ENCODE measurements at places on chromosomes 3 and 15. TPM values are rescaled to one million over a fixed set of nuclear protein-coding genes. Genes with fewer than 3 reads are reported as not detected.
A peak's percentile ranks its signal among the peaks of the same experiment; 100 is the strongest.

Gene CISH
- total RNA-seq: 6.9 TPM

Gene ZXDC
- 56.3 TPM for total RNA-seq

Gene GPR156
- 0.36 TPM for total RNA-seq

- peak; percentile 54 for DNase-seq
Measured at GRCh38 chr3:45546716-45547701, 47.5 kb upstream of the LIMD1 start.

DNA sequence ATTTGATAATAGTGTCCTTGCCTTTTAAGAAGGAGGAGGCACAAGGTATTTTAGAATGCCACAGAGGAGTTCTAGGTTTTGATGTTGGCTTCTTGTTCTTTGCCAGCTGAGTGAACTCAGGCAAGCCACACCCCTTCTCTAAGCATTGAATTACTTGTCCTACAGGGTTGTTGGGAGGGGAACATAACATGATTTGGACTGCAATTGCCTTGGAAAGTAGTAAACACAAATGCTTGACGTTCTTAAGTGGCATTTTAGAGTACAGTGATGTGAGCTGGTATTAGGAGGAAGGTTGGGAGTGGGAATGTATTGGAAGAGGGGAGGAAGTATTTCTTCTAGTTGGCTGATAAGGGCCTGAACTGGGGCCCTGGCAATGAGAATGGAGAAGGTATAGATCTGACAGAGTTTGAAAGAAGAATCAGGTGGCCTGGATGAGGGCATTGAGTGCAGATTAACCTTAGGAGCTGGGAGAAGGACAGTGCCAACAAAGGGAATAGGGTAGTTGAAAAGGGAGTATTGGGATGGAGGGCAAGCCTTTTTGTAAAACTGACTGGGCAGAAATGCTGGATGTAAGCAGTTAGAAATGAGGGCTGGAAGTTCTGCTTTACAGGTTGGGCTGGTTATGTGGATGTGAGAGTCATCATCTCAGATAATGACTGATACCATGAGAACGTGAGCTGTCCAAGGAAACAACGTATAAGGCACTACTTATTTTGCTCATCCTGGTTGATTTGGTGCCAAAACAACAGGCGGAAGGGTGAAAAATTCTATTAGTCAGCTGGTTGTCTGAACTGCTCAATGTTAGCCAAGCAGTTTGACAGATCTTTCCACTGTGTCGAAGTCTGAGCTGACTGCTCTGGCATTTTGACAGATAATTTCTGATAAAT is 16.7 kb downstream of the KAT2B start:
- DNase-seq: peak; percentile 80

GRCh38 chr3:80978216-80978969 is 783.1 kb downstream of the GBE1 start:
- no peak for DNase-seq

Measured in cardiac muscle cell (in vitro differentiated cells and primary cell).